ENCODE measurements at places on chromosomes 7 and 10. TPM values are rescaled to one million over a fixed set of nuclear protein-coding genes. Genes with fewer than 3 reads are reported as not detected.

DNA sequence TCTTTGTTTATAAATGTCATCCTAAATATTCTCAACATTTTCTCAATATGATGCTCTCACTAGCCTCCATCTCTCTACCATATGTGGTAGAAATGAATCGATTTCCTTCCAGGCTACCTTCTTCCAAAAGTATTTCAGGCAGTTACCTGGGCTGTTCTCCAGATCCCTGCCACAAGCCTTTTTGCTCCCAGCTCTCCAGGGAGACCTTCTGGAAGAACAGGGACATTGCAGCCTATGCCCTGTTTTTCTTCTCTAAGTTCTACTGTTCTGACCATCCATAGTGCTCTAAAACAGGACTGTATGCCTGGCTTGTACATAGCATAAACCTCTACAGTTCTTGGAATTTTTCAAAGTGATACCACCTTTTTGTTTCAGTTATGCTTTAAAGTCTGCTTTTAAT, 552.8 kb downstream of the ANKRD7 start:
- DNase-seq, result no peak

DNA sequence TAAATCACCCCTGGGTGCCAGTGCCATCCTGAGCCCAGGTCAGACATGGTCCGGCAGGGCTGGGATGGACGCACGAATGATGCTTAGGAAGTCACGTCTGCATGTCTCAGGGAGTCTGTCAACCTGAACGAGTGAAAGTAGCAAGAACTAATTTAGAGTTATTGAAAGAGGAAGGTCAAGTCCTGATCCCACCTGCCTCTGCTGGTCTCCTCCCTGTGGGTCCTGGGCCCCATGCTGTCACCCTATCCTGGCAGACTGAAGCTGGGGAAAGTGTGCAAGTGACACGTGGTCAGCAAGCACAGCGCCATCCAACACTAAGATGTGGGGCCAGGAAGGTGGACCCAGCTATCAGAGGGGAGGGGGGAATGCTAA, 26.1 kb upstream of the GRID1 start:
- DNase-seq, result no peak

Gene SLF2
- total RNA-seq, result 14.0 TPM

Gene ICA1
- 6.4 TPM for total RNA-seq

GRCh38 chr7:29956487-29956836, 33.1 kb downstream of the SCRN1 start:
- DNase-seq, result no peak

DNA sequence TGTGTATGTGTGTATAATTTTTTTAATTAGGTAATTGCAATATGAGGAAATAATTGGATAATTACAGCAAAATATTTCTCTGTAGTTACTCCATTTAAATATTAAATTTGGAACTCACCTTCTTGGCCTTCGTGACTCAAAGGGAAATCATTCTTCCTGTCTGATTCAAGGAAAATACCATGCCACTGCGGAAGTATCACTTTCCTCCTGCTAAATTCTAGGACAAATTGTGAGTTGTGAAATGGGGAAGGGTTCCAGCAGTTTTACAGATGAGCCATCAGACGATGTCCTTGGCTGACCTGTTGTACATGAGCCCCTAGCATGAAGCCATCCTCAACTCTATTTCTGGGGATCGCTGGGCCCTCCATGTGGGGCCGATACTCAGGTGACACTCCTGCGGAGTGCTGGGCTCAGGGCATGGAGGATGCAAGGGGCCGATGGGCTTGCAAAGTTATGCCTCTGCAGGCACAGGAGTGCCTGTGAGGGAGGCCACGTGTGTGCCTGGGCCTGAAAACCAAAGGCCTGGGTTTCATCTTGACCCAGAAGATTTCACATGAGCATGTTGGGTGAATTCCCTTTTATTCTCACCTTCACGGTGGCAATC, 179.6 kb upstream of the TCERG1L start:
- DNase-seq, result no peak

GRCh38 chr7:100567031-100567730, 6.5 kb downstream of the SAP25 start:
- DNase-seq, result no peak

DNA sequence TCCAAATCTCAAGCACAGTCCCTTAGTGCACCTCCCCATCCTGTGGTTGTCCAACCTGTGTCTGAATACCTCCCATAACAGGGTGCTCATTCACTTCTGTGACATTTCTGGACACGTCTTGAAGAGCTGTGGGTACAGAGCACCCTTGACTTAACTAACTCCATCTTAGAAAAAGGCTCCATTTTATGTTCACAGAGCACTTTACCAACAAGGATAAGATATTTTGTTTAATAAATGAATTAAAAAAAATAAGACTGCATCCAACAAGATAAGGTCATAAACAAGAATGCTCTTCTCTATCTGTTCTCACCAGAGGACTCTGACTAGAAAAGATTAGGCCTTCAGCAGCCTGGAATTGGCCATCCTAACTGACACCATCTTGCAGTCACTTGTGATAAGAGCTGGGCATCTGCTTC, 335.2 kb upstream of the ZNF32 start:
- no peak for DNase-seq

Gene OR2A42
- not detected for total RNA-seq

Gene CACNA2D1
- total RNA-seq, result 28.0 TPM

DNA sequence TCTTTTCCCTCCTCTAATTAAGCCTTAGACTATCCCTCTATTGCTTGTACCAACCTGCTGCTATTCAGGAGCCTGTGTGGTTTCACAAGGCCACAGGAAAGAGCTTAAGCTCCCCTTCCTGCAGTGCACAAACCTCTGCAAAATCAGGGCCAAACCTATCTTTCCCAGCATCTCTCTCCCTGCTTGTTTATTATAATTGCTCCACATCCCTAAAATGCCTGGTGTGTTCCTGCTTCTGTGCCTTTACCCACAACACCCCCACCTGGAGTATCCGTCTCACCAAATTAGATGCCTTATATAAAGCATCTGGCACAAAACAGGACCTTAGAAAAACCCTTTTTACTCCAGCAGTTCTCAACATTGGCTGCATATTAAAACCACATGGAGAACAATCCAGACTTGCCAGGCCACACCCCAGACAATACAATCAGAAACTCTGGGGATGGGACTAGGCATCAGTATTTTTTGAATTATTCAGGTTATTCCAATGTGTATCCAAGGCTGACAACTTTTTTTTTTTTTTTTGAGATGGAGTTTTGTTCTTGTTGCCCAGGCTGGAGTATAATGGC, 16.7 kb downstream of the SEC31B start:
- DNase-seq, result no peak

DNA sequence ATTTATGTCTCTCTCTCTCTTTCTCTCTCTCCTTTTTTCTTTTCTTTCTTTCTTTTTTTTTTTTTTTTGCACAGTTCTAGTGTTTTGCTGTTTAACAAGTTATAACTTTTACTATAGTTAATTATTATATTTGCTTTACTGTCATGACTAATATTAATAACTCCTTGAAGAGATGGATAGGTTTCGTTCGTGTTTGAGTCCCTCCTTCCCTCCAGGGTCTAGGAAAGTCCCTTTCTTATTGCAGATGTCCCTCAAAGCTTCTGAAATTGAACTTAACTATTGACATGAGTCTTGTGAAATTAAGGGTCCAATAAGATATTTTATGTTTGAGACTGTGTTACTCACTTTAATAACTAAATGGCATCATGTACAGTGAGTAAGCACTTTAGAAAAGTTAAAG, 131.4 kb downstream of the PLXDC2 start:
- no peak for DNase-seq

Gene GDF10
- not detected for total RNA-seq

- DNase-seq, result no peak
Measured at GRCh38 chr10:48542471-48543181, 62.2 kb downstream of the ARHGAP22 start.
